ENCODE measurements at places on chromosomes 1 and 21.

GRCh38 chr1:15341634-15342407 lies 67.9 kb upstream of the EFHD2 start:
- DNase-seq, result no peak

DNA sequence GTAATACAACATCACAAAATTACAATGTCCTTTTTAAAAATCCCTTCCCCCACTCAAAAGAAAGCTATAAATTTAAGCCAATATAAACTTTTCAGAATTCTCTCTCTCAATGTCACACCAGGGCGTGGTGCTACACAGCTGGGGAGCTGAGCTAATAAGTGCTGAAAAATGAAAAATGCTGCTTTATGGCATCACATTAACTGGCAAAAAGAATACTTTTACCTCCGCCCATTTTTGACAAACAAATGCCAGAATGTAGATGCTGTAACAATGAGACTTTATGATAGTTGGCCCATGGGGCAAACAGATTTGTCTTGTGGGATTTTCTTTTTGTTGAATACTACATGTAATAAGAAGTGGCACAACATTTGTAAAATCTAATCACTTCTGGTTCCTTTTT lies 12.7 kb upstream of the LYPLAL1 start:
- DNase-seq, result no peak

DNA sequence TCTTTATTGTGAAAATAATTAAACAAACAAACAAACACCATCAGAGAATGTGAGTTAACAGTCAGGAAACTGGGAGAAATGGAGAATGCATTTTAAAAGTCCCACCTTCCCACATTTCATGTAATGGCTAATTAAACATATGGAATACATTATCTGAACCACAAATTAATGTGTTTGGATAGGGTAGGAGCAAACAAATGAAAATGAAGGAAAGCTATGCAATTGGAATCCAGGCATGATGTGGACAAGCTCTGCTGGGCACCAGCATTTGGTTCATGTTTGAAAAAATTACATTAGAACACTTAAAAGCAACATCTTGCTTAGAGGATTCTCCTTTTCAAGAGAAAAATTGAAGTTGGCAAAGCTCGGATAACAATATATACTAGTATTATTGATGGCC lies 628.1 kb downstream of the LMO4 start:
- DNase-seq, result no peak

- no peak for DNase-seq
Observed at GRCh38 chr1:196409586-196409985, 198.7 kb downstream of the KCNT2 start.

- no peak for DNase-seq
Observed at GRCh38 chr1:1624443-1625403, 7.2 kb upstream of the MMP23B start.

GRCh38 chr1:9701665-9702064 lies 50.1 kb downstream of the PIK3CD start:
- no peak for DNase-seq

DNA sequence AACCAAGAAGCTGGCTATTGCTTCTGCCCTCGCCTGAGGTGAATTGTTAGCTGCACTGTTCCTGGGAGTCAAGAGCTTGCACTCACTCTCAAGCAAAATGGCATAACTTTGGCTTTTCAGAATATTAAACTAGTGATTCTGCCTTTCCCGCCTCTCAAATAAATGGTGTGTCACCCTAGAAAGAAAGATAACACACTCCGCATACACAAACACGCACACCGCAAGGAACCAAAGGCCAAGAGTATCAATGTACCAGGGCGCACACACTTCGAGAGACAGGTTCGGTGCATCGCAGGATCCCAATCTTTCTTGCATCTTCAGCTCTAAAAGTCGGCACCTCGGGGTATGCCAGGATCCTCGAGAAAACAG lies 470 bp upstream of the RTCA start:
- no peak for DNase-seq

All from stimulated activated CD8-positive, alpha-beta memory T cell treated with anti-CD3 and anti-CD28 coated beads, Interleukin-15, amount 100 ng/mL, for 24 hours (primary cell).